ENCODE measurements at places on chromosomes 6 and 20.

GRCh38 chr6:11953641-11954040, 58.5 kb upstream of the HIVEP1 start:
- no peak for DNase-seq

- no peak for DNase-seq
Measured at GRCh38 chr20:50260479-50261221, 70.0 kb downstream of the CEBPB start.

DNA sequence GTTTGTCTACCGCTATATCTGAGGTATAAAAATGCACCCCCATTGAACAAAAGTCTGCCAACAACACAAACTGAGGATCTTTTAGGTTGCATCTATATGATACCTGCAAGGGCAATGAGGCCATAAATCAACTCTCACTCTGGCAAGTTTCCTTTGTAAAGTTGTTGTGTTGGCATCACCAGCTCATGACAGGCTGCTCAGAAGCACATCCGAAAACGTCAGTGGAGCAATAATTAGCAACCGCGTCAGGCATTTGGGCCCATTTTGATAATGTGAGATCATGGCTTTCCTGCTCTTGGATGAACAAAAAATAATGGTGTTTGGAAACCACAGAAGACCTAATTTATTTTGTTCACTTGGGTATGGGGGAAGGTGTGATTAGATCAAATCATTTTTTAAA, 12.0 kb upstream of the SLC22A3 start:
- DNase-seq: no peak

- DNase-seq: no peak
Measured at GRCh38 chr6:11363881-11364576, 131.6 kb upstream of the NEDD9 start.

- no peak for DNase-seq
Measured at GRCh38 chr20:23153696-23154341, 67.7 kb upstream of the CD93 start.

GRCh38 chr6:74170118-74170517, 474.1 kb downstream of the CD109 start:
- peak; percentile 51 for DNase-seq

DNA sequence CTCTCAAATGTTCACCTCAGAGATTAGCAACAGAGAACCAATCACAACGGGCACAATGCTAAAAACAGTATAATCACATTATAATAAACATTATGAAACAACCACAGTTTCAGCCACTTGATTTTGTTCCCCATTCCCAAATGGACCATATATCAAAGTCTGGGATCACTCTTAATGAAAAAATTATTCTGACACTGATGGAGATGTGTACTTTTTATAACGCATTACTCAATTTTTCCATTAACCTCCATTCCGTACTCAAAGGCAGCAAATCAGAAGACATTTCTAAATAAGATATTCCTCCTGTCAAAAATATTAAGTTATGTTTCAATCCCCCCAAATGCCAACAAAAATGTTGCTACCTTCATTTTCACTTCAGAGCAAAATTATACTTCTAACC, 2.8 kb downstream of the CPNE1 start:
- no peak for DNase-seq

GRCh38 chr6:52288216-52288615, 3.7 kb upstream of the MCM3 start:
- DNase-seq: no peak

- DNase-seq: no peak
Measured at GRCh38 chr6:24673625-24674024, 6.7 kb downstream of the ACOT13 start.

GRCh38 chr6:36692861-36693702, 4.5 kb upstream of the RAB44 start:
- no peak for DNase-seq

DNA sequence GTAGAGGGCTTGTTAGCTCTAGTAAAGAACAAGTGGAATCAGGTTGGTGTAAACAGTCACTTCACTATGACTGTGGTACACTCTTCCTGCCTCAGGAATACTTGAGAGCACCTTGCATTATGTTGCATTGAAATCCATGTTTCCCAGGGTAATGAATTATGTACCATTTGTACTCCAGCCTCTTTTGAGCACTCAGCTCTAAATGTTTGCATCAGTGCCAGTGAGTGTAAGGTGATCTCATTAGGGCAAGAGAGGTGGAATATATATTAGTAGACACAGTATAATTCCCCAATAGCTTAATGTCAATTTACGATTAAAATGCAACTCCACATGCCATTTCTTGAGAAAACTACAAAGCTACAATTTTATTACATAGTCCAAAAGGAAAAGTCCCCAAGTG, 319.6 kb upstream of the POU3F2 start:
- no peak for DNase-seq

- DNase-seq: no peak
Measured at GRCh38 chr6:14838133-14838583, 407.7 kb upstream of the JARID2 start.

DNA sequence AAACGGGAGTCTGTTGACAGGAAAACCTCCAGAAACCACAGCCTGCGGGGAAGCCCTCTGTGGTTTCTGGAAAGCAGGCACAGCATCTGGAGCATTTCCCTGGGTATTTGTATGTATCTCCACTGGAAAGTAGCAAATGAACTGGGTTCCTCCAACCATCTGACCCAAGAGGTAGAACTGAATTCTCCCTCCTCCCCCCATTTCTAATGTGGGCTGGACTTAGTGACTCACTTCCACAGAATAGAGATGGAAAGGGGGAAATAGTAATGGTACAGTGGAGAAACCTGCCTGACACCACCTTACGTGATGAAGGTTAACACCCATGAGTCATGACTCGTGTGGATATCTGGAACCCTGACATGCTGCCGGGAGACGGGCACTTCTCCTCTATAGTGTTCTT, 51.9 kb upstream of the XRN2 start:
- no peak for DNase-seq

DNA sequence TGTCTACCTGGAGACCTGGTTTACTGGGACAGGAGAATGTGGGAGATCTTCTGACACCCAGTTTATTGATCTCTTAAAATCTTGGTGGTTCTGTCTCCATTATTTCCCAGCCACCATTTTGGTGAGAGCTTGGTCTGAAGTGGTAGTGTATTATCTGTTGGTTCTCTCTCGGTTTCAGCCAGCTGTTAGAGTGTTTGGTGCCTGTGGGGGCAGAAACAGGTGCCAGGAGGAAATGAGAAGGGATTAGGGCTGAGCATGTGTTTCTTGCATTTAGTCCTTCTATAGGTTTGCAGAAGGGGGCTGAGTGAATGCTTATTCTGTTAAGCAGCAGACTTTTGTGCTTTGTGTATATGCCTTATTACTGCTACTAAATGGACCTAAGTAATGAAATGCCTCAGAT, 9.6 kb downstream of the JARID2 start:
- DNase-seq: no peak

DNA sequence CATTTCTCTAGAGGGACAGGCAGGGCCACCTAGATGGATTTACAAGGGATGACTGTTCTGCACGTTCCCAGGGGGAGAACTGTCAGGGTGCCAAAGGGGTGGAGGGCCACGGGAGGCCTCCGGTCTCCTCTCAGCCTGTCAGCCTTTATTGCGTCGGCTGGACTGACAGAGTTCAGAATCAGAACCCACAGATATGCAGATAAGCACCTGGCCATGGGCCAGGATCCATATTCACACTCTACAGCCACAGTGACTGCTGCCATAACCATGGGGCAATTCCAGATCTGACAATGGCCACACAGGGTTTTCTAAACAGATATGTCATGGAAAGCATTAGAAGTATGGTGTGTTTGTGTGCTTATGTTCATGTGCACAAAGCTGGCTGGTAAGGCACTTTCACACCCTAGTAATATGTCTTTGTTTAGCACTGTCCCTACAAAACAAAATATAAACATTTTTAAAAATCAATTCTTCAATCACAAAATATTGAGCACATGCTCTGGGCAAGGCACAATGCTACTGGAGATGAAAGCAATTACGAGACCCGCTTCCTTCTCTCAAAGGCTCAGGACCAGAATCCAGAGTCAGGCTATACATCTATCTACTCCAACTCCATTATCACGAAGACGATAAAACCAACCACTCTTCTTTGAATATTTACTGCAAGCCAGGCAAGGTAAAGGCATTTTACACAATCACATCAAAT, 29.1 kb downstream of the TRAM2 start:
- peak; percentile 25 for DNase-seq

GRCh38 chr20:53707371-53708055, 113.9 kb upstream of the ZNF217 start:
- no peak for DNase-seq

GRCh38 chr20:62834967-62835730, 18.3 kb downstream of the COL9A3 start:
- DNase-seq: no peak

DNA sequence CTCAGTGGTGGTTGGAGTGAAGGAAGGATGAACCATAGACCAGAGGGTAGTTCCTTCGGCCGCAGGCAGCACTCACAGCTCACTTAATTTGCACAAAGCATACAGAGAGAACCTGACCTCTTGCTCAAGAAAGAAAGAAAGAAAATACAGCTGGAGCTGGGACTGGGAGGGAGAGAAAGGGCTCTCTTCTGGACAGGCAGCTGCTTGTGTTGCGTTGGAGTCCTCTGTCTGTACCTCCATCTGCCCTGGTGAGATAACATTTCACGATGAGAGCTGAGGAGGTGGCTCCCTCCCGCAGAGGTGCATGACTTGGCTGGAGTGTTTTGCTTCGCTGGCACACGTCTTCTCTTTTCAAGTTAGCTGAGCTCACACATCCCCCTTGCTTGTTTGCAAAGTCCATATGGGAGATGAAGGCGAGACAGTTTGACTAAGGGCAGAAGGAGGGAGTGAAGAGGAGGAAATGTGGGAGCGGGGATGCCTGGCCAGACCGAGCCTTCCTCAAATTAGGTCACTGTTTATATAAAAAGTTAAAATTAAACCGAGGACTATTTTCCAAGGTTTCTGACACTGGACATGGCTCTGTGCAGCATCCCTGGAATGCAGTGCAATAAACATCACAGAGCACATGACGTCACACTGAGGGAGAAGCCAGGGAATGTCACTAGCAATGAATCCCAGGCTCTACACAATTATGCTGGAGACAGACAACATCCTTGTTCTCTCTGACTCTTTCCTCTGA, 359.4 kb downstream of the CD83 start:
- peak; percentile 43 for DNase-seq

DNA sequence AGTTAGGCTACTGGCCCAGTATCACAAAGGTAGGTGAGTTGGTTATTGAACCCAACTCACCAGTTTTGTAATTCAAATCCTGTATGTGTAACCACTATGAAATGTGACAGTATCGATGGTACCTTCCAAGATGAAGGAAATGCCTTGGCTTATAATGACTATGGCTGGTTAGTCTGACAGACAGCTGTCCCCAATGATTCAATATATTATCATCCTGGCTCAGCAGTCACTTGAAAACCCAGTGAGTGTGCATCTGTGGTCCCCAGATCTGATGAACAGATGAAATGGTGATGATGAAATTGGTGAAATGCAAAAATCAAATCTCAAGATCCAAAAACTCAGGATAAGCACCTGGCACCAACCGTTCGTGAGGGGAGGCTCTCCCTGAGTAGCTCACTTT, 54.8 kb downstream of the TNFRSF21 start:
- DNase-seq: no peak

GRCh38 chr6:152648105-152648504, 10.9 kb upstream of the SYNE1 start:
- no peak for DNase-seq

- no peak for DNase-seq
Measured at GRCh38 chr6:14210077-14210476, 92.5 kb downstream of the CD83 start.

- DNase-seq: no peak
Measured at GRCh38 chr20:25389858-25390537, 637 bp downstream of the ABHD12 start.

- no peak for DNase-seq
Measured at GRCh38 chr6:46051962-46052361, 36.3 kb upstream of the CLIC5 start.

- DNase-seq: no peak
Measured at GRCh38 chr6:36916126-36916525, 30.4 kb downstream of the C6orf89 start.

- DNase-seq: no peak
Measured at GRCh38 chr20:53964501-53965253, 105.7 kb downstream of the BCAS1 start.

DNA sequence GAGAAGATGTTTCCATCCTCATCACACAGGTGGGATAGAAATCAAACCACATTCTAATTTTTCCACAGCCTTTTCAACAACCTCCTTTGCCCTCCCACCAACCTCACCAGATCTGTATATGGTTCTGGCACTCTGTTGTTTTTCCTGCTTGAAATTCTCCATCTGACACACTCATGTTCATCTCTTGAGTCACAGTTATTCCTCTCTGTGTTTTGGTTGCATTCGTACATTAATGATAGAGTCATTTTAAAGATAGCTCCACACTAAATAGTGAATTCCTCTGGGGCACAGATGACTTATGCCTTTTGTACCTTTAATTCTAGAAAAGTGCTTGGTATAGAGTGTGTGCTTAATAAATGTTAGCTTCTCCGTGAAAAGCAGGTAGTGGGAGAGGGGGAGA, 1.4 kb upstream of the GCLC start:
- DNase-seq: no peak

DNA sequence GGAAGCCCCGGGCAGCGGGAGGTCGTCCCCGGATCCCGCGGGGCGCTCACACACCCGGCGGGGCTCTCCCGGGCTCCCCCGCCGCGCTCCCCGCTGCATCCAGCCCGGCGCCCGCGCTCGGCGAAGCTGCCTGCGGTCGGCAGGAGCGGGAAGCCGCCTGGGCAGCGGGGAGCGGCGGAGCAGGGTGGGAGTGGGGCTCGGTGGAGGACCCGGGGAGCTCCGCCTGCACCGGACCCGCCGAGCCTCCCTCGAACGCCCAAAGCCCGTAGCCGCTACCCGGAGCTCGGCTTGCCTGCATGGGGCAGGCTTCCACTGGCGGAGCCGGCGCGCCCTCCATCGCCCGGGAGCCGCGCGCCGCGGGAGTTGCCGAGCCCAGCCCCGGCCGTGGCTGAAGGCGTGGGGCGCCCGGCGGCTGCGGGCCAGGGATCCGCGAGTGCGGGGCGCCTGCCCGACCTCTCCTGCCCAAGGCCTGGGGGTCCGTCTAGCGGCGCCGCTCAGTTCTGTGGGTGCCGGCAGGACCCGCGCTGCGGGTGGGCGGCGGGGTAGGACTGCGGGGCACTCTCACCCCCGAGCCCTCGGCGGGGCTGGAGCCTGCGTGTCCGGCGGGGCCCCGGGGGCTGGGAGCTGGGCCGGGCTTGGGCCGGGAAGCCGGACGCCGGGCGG, 671 bp downstream of the CDH4 start:
- peak; percentile 55 for DNase-seq

DNA sequence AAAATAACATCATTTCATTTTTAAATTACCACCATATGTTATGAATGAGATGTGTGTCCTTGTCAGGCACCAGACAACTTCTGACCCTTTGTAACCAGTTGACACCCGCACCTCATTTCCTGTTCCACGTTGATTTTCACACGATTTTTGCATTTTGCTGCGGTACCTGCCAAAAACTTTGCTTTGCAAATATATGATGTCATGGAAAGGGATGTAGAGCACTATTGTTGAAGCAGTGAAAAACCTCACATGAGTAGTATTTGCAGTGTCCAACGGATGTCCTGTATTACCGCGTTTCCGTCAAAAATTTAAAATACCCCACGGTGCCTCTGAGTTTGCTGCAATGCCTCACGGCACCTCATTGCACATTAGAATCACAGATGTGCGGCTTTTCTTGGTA, 115.6 kb downstream of the MTHFD1L start:
- DNase-seq: no peak

- no peak for DNase-seq
Measured at GRCh38 chr6:47834196-47834595, 52.4 kb downstream of the OPN5 start.

GRCh38 chr6:18763086-18763485, 375.9 kb downstream of the RNF144B start:
- DNase-seq: no peak
